ENCODE measurements at places on chromosomes 12 and 14. TPM values are rescaled to one million over a fixed set of nuclear protein-coding genes. Genes with fewer than 3 reads are reported as not detected.

GRCh38 chr12:113162102-113163029, 12.8 kb downstream of the CFAP73 start:
- peak; percentile 49 for DNase-seq

- DNase-seq: no peak
Measured at GRCh38 chr12:115687094-115687493, 590.4 kb downstream of the MED13L start.

DNA sequence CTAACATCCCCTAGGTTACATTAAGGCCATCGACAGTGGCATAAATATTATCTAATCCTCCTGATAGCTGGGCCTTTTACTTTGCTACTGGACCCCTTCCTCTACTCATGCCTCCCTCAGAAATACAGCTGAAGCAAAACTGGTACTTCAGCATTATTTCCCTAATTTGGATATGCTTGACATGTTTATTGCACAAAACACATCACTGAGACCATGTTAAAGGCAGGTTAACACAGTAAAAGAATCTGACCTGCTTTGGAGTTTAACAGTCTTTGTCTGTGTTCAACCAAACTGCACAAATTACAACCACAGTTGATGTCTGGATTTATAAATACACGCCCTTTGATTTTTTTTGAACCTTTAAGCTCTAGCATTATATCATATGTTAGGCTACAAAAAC, 156.6 kb downstream of the FOXA1 start:
- no peak for DNase-seq

- DNase-seq: no peak
Measured at GRCh38 chr12:6198985-6199530, 1.1 kb upstream of the CD9 start.

DNA sequence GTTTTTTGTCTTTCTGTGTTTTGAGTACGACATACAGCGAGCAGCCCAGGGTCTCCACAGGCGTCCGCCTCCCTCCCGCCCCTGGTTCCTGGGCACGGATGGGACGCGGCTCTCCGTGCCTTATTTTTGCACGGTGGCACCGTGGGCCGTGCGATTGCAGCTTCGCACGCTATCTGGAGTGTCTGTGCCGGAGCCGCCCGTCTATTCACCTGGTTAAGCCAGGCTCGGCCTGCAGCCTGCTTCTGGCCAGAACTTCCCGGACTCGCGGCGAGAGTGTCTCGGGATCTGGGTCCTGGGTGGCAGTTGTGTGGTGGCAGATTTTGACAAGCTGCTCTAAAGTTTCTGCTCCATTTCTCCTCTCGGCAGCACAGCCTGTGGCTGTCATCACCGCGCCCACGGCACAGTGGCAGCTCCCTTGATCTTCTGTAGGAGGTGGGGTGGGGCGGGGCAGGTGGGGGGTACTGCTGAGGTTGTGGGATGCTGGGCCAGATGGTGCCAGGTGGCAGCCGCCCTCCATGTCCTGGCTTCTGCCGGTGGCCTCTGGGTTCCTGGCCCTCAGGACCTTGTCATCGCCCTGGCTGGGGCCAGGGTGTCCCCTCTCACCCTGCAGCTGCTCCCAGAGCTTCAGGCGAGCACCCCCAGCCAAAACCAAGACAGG, 2.9 kb downstream of the MMP17 start:
- DNase-seq: peak; percentile 51

GRCh38 chr12:118582863-118583262, 206.5 kb downstream of the SUDS3 start:
- DNase-seq: no peak

- peak; percentile 7 for DNase-seq
Measured at GRCh38 chr12:112979041-112979680, 842 bp downstream of the OAS2 start.

Gene SIX6
- not detected for total RNA-seq

DNA sequence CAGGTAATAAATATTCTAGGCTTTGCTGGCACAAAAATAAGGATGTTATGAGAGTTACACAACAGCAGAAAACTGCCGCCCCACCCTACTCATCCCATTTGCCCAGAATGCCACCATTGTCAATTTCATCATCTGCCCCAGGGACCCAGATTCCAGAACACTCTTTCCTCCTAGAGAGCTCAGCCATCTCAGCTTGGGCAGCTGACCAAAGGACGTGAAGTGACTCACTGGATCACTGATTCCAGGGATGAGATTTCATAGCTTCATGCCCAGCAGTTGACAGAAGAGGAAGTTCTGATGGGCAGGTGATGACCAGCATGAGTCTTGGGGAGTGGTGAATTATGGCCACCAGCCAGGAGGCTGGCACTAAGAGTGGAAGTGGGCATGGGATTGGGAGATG, 450.3 kb downstream of the RMST start:
- peak; percentile 1 for DNase-seq

DNA sequence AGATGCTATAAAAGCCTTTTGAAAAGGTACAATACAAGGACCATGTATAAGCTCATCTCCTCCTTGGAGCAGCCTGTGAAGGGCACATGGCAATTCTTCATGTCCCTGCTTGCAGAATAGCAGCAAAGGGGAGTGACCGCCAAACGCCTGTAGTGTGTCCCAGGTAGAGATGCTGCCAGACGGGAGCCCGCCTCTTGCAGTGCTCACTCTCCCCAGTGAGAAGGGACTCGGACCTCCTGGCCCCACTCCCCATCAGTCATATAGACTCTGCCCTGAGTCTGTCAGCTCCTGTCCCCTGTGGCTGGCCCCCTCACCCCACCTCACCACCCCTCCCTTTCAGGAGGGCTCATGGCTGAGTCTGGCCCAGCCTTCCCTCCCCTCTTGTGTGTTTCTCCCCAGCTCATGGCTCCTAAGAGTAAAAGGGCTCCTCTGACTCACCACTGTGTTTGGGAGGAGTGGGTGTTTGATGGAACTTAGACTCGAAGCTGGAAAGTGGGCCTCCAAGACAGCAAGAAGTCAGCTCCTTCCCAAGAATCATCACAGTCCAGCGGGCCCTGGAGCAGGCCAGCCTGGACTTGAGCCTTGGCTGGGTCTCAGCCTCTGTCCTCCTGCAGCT, 40.9 kb downstream of the DEGS2 start:
- no peak for DNase-seq

GRCh38 chr12:72234886-72235285, 37.3 kb upstream of the TRHDE start:
- DNase-seq: no peak

DNA sequence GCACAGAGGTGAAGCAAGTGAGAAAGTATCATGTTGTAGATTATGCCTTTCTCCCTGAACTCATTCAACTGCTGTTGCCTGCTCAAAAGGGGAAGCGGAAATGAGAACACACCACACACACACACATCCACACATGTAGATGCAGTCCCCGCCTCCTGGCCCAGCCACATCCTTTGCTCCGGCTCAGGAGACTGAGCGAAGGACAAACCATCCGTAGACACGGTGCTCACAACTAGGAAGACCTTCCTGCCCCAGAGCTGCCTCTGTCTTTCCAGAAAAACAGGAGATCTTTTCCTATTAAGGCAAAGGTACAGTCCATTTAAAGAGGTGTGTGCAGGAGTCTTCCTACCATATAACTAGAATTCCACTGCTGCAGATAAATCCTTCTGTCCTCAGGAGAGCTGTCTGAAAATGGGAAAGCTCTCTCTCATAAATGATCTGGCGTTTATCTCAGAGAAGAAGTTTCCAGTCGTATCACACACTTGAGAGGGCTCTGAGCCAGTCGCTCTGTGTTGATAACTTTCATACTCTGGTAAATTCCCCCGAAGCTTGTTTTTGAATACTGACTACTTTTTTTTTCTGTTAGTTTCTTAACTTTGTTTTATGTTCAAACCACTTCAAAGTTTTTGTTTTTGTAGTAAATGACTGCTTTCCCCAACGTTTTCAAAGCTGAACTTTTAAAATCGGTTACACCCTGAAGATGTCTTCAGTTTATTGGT, at the start of gene TESPA1:
Gene TESPA1, minus strand, starts transcription at position 105 of the 719 bp plus-strand sequence. CDS start 10,200 bp downstream, outside the sequence.
- no peak for DNase-seq

GRCh38 chr12:120677765-120678473, 9.0 kb upstream of the MLEC start:
- peak; percentile 53 for DNase-seq

Gene PDE3A
- 2.0 TPM for total RNA-seq

GRCh38 chr14:68164711-68165113, 345.1 kb downstream of the RAD51B start:
- peak; percentile 54 for DNase-seq

- no peak for DNase-seq
Measured at GRCh38 chr12:106867651-106868050, 88.1 kb upstream of the TMEM263 start.

GRCh38 chr12:123151457-123152454, 866 bp upstream of the PITPNM2 start:
- DNase-seq: no peak

GRCh38 chr12:128056136-128056801, 210.7 kb upstream of the TMEM132C start:
- DNase-seq: no peak

Gene KLRK1
- not detected for total RNA-seq

DNA sequence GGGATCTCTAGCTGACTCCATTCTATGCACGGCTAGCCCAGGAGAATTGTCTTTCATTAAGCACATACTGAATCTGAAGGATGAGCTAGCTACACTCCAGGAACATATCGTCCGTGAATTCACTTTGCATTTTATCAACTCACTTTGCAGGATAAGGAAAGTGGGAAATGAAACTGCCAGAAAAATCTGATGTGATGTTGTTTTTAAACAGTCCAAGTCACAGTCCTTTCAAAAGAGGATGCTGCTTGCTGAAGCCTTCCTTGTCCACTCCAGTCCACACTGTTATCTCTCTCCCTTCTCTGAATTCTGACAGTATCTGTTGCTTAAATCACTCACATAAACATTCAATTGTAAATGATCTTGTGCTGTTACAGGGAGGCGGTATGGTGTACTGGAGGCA, 12.7 kb upstream of the TMCC3 start:
- DNase-seq: no peak

Gene PCED1B
- total RNA-seq: 1.0 TPM

DNA sequence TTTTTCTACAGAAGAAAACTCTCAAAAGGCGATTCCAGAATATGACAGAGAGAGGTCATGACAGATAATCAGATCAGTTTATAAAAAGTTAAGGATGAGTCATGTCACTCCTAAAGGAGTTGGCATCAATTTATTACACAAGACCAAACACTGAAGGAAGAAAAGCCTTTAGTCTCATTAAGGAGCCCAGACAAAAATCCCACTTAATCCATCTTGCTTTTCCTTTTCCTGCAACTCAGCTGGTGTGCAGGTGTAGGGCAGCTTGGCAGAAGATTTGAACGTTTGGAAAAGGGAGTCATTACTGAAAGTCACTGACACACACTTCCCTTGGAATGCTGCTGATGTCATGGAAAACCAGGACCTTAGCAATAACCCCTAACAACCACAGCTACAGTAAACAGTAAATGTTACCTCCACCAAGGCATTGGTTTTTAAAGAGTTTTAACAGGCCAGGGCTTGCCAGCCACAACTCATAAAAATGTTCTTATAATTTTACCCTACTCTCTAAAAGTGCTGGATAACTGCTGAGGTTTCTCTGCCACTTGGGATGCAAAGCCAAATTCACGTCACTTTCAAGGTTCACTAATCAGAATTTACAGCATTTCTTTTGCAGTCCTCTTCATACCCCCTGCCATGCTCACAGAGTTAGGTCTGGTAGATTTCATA, 320.6 kb downstream of the RAD51B start:
- DNase-seq: peak; percentile 99

Gene PDZRN4
- total RNA-seq: not detected

Gene PTGDR
- not detected for total RNA-seq

Gene CD163L1
- 0.35 TPM for total RNA-seq

DNA sequence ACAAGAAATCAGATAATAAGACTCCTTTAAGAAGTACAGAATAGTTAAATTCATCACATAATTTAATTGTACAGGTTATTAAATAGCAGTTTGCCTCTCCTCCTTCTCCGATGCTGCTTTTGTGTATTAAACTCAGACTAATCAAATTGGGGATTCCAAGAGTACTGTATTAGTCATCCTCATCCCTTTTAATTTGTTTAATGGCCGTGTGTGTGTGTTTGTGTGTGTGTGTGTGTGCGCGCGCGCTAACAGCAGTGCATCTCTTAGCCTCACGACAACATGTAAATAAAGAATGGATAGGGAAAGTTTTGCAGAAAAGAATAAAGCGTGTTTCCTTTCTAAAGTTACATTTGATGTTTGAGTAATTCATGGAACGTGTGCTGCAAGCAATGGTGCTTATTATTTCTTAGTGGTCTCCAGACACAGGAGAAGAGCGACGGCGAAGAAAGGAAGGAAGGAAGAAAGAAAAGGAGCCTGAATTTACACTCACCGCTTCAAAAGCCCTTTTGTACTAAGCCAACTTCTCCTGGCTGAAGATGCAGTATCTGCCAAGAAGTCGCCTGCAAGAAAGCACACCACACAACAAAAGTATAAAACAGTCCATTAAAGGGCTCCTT, 220.3 kb downstream of the ASCL1 start:
- DNase-seq: no peak

GRCh38 chr14:26917086-26917485, 319.3 kb upstream of the NOVA1 start:
- DNase-seq: peak; percentile 45

Gene OR4K1
- not detected for total RNA-seq

DNA sequence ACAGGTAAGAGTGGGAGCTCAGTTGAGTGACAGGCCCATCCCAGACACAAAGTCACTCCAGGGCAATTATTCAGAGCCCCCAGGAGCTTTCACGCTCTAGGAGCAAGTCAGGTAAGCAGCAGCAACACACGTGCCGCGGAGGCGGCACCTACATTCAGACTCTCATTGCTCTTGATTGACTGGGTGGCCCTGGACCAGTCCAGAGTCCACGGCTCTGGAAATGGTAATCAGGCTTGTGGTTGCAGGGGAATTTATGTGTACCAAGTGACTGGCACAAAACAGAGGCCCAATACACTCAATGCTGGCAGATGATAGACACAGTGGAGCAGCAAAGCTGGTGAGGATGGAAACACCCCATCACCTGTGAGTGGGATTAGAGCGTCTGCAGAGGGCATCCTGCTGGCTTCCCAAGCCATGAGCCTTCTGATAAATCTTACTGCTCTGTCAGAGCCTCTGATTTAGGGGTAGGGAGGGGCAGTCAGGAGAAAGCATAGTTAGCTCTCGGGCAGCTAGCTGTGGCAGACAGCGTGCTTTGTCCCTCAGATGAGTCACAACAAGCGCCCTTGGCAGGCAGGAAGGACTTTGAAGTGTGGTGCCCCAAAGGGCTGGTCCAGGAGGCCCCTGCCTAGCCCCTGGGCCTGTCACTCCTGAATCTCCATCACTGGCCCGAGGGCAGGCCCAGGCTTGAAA, 344.7 kb downstream of the CACNA1C start:
- no peak for DNase-seq

Data from PC-3 (cell line).